ENCODE measurements at places on chromosomes 4 and X.
A peak's percentile ranks its signal among the peaks of the same experiment; 100 is the strongest.

- no peak for DNase-seq
These were observed 107.4 kb downstream of the MAML3 start for GRCh38 chr4:140046543-140046942.

- no peak for DNase-seq
These were observed 12.5 kb downstream of the IRF2 start for GRCh38 chr4:184461711-184462441.

- no peak for DNase-seq
These were observed 1.2 kb upstream of the TAPT1 start for GRCh38 chr4:16227462-16227868.

GRCh38 chr4:76744241-76744921, 153.6 kb downstream of the SOWAHB start:
- no peak for DNase-seq

- DNase-seq: no peak
These were observed 849.4 kb downstream of the FSTL5 start for GRCh38 chr4:161314371-161314770.

- no peak for DNase-seq
These were observed 270.3 kb upstream of the HS3ST1 start for GRCh38 chr4:11698846-11699590.

DNA sequence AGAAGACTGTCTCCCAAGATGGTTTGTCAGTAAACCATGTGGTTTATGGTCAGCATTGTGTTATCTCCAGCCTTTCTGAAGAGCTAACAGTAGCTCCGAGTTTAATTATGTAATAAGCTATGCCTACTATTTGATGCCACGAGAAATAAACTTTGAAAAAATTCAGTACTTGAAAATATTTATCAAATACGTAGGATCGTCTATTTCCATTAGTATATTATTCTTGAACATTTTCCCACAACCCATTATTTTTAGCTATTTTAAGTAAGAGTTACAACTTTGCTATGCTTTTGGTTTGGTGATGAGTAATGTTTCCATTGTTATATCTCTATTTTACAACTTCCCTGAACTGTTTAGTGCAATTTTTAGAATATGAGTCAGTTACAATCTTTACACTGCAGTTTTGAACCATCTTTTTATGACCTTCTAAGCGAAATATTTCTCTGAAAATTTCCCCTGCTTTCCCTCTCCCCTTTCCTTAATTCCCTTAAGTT, 44.5 kb upstream of the TRIM2 start:
- DNase-seq: no peak

GRCh38 chrX:103585411-103586313, at the start of gene TCEAL4:
TSS of gene TCEAL4 (plus strand) at chrX:103585515. CDS start at chrX:103586676, 1,161 bp downstream.
- DNase-seq: peak; percentile 49

DNA sequence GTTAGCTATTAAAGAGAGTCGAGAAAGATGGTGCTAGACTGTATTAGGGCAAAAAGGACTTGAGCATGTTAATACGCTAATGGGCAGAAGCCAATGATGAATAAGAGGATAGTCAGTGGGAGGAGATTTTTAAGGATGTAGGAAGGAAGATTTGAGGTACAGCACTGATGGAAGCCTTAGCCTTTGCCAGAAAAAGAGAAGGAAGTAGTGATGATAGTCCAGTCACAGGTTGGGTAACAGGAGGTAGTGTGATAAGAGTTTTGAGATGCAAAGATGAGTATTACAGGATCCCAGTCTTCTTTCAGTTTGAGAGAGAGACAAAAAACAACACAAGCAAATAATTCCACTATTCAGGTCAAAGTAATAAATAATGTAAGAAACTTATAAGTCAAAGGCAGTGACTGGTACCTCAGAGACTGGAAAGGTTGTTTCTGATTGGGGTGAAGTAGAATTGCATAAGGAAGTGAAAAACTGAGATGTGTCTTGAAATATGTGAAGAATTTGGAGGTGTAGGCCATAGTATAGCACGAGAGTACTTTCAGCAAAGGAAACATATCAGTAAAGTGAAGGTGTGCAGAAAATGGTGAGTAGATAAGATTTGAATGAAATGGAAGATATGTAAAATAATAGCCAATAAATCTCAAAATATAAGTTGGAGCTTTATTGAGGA, 22.1 kb upstream of the NDNF start:
- no peak for DNase-seq

- no peak for DNase-seq
These were observed 19.5 kb upstream of the SYTL5 start for GRCh38 chrX:37986893-37987292.

DNA sequence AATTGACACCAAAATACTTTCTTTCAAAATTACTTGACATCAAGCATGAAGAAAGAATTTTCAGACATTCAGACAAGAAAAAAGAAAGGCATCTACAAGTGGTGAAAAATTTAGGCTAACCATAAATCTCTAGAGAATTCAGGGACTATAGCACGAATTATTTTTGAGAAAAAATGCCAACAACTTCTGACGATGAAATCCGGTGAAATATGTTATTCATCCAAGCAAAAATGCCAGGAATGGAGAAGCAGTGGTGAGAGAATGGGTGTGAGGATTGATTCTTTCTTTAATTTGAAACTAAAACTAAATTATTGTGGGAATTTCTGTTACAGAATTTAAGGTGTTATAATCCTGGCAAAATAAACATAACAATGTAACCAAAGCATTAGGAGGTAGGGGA, 69.4 kb upstream of the SORBS2 start:
- DNase-seq: no peak

DNA sequence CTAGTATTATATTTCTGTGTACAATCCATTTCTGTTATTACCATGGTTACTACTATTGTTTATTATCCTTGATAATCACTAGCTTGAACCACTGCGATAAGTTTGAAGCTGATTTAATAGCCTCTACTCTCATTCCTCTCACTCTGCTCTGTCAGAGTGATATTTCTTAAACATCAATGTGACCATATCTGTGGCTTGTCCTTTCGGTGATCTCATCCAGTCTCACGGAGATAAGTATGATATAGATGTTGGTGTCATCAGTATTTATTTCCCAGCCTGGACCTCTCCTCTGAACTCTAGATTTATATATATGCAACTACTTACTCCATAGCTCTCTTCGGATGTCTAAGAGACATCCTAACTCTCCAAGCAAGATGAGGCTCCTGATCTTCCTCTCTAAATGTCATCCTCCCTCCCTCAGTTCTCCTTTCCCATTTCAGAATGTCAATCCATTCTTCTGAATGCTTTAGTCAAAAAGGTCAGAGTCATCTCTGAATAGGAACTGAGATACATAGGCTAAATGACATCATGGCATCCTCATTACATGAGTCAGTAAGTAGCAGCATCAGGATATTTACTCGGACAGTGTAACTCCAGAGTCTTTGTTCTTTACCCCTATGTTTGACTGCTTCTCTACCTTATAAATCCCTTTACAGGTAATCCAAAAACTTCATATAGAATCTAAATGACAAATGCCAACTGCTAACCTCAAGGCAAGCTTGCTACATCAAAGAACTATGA, 129.5 kb downstream of the PACRGL start:
- no peak for DNase-seq

DNA sequence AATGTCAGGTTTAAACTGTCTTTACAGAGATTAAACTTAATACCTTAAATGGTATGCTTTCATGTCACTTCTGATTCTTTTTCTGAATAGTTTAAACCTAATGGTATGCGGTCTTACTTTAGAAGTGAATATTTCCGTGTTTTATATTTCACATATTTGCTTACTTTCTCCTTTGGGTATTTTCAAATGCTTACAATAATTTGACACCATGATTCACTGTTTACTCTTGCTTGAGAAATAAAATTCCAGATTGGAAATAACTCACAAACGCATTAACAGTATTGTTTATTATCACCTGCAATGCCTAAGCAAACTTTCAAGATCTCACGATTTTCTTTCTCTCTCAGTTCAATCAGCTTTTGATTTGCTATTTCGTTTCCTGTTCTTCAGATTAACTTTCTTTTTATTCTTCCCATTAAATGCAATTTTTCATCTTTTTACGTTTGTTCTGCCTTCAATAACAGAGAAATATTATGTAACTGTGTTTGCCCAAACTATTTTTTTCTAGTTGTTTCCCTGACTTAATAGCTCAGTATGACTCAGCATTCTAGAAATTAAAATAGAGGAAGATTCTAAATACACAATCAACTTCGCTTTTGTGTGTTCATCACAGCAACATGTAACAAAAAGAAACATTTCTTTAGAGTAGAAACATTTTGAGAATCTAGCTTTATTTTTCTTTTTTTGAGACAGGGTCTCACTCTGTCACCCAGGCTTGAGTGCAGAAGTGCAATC, 955.5 kb upstream of the PRKX start:
- no peak for DNase-seq

DNA sequence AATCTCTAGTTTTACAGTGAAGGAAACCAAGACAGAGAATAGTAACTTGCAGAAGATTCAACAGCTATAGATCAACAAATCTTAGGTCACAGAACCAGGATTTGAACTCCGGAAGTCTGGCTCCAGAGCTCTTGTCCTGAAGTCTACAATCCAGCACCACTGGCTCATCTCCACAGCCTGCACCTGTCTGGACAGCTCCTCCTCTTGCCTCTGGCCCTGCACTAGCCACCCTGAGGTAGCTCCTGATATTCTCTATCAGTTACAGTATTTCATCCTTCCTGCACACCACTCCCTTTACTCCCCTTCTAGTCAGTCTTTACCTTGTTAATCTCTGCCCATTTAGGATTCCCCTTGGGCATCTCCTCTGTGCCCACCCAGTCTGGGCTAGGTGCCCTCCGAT, 58.1 kb upstream of the LNX1 start:
- no peak for DNase-seq

DNA sequence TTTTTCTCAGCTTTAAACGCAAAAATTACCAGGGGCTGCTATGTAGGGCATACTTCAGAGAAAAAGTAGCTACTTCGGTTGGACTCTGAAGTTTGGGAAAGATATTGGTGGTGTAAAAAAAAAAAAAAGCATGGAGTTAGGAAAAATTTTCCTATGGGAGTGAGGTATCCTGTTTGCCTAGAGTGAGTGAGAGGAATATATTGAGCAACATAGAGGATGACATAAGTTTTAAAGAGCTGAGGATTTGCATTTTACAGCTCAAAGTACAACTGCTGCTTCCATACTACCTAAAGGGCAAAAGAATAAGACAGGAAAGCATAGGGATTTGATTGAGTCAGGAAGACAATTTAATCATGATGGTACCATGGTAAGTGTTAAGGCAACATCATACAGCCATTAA, 7.3 kb downstream of the GPRASP1 start:
- DNase-seq: no peak

GRCh38 chrX:11380187-11380844, 87.1 kb downstream of the AMELX start:
- DNase-seq: no peak

- DNase-seq: no peak
These were observed 168.5 kb upstream of the MAP3K15 start for GRCh38 chrX:19683817-19684216.

DNA sequence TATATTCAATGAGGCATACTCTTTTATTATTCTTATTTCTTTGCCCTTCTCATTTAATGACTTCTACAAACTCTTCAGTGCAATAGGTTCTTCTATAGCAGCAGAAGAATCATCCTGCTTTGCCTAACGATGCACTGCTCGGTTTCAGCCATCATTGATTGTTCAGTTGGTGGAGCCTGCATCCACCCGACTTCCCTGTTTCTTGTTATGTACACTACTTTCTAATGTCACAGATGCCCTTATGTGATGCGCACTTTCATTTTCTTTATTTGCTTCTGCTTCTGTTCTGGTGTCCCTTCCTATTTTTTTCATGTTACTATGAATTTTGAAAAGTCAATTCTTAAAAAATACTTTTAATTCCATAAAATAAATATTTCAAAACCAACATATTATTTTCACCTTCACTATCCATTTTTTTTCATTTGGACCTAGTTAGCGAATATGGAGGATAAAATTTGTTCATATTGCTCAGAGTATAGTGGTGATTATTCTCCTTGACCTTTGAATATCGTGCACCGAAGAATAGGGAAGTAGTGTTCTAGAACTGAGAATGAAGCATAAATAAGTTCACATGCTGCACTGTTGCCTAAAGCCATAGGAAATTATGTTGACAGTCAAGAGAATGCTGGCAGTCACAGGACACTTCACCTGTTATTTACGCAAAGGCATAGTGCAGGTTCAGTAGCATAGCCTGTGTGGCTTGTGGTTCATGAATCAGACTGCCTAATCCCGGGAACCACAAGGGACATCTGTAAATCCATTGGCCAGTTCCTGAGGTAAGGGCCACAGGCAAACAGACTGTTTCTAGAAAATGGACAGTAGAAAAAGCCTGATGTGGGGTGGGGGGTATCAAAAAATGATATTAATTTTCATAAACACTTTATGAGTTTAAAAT, 21.3 kb upstream of the SFRP2 start:
- no peak for DNase-seq

DNA sequence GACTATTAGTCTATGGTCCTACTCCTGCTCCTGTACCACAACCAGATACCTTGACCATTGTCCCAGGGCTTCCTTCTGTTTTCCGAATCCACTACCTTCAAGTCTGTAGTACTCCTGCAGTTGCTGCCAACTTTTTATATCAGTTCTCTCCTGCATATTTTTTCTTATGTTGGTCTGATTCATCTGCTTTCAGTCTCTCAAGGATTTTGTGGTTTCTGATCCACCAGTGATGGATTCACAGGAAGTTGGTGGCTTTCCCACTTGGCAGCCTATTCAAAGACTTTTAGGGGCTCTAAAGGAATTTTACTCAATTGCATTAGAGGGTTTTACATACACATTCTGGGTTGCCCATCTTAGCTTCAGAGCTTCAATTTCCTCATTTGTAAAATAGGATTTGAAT, 23.6 kb downstream of the KIF4A start:
- DNase-seq: no peak

DNA sequence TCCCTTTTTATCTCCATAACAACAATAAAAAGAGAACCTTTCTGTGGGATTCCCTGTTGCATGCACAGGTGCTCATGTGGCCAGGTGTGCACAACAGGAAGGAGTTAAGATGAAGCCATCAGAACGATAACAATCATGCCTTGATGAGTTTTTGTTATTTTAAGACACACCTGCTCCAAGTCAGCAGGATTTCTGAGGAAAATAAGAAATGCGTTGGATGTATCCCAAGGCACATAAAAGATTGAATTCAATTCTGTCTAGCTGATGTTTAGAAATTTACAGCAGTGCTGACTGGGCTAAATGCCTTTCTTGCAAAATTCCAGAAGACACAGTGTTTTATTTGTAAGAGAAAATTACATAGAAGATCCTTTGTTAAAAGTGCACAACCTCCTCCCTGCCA, 1678.2 kb downstream of the ARAP2 start:
- no peak for DNase-seq

DNA sequence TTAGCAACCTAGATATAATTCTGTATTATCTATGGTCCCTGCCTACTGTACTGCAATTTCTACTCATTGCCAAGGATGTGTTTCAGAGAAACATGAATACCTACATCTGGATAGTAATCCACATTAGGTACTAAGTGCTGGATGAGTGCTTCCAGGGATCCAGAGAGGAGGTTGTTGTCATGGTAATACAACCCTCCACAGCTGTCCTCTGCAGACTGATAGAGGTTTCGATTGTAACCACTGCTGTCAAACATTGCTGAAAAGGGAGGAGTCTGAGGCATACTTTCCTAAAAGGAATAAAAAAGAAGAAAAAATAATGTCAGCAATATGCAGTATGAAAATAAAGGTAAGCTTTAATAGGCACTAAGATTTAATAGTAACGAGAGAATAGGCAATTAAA, 12.5 kb downstream of the RASGEF1B start:
- no peak for DNase-seq
